ENCODE measurements at places on chromosomes 5 and 9. TPM values are rescaled to one million over a fixed set of nuclear protein-coding genes. Genes with fewer than 3 reads are reported as not detected.
A peak's percentile ranks its signal among the peaks of the same experiment; 100 is the strongest.

Gene AQP3
- 2.8 TPM for total RNA-seq

Gene STPG3
- not detected for total RNA-seq

Gene INSL4
- not detected for total RNA-seq

Gene ESM1
- total RNA-seq: 0.40 TPM

Gene C5orf58
- total RNA-seq: not detected

Gene IRX4
- total RNA-seq: not detected

DNA sequence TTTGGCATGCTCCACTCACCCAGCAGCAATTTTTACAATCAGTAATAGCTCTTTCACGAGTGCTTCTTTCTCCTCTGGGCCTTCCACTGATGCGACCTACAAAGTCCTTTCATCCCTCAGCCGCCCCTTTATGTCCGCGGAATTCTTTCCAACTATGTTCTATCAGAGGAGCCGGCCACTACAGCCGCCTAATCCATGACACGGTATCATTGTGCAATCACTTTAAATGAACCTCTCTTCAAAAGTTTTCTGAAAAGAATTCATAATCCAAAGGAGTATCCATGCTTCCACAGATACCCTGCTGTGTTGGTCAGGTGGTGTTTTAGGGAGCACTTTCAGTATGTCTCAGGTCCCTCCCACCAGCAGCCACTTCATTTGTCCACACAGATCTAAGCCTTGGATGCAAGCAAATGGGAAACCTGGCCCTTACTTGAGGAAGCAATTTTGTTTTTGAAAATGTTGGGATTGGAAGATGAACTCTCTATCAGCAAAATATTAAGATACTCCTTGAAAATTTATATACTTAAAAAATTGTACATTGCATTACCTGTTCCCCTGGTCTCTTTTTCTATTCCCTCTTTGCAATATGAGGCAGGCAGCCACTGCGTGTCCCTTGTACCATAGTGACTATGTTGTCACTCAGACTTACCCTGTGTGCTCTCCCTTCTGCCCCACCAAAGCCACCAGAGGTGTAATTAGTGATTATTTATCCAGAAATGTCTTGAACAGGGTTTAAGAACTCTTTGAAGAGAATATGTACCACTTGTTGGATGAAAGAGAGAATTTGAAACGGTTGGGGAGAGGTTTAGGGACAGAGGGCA lies 12.9 kb upstream of the MEF2C start:
- DNase-seq: no peak

- no peak for DNase-seq
Measured at GRCh38 chr5:171363846-171364245, 23.8 kb upstream of the NPM1 start.

DNA sequence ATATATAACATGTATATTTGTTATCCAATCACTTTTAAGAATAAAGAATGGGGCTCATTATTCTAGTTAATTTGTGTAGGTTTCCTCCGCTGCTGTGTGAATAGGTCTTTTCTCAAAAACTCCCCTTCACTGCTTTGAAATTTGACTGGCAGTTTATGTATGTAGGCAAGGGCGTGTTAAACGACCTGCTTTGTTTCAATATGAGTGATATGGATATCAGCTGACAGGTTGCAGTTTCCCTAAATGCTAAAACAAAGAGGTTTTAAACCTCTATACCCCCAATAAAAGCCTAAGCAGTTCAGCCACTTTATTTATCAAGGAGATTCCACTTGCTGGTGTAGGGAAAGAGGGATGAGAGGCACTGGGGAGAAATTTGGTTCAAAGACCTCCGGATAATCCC lies 159.6 kb downstream of the TMEM167A start:
- no peak for DNase-seq

GRCh38 chr5:161745392-161745791 lies 59.9 kb downstream of the GABRA6 start:
- no peak for DNase-seq

DNA sequence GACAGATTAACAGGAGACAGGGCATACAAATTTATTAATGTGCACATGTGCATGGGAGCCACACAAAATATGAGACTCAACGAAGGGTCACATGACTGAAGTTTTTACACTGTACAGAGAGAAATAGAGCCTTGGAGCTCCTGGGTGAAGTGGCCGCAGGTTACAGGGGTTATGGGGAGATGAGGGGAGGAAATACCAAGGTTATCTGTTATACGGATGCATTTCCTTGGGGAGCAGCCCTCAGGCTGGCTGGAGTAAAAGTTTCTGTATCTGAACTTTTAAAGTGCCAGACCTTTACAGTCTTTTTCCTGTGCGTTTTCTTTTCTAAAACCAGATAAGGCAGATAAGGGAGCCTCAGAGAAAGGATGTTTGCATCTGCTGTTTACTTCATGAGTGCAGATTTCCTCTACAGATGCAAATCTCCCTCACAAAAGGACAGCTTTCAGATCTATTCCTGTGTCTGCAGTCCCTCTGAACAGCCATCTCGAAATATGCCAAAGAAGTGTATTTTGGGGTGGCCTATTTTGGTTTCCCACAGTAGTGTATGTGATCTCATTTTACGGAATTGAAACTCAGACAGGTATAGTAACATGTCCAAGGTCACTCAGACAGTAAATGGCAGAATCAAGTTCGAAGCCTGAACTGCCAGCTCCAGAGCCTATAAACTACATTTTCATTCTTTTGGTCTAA lies 139.3 kb upstream of the FBXL17 start:
- DNase-seq: no peak

- DNase-seq: no peak
Measured at GRCh38 chr5:130724658-130725057, 440.4 kb downstream of the HINT1 start.

- DNase-seq: no peak
Measured at GRCh38 chr9:3074247-3074646, 230.4 kb upstream of the PUM3 start.

DNA sequence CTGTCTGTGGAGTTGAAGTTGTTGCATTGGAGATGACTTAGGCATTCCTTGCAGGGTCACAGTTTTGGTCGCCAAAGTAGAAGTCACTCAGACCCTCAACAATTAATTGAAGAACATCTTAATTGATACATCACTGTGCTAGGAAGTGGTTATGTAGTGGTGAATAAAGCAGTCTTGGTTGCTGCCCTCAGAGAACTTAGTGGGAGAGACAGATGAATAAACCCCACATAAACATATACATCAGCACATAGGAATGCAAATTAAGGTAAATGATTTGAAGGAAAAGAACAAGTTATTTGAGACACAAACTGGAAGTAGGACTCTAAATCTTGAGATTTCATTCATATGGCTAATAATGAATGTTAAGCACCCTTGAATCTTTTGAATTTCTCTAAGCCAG lies 25.7 kb downstream of the FAM174A start:
- no peak for DNase-seq

- peak; percentile 60 for DNase-seq
Measured at GRCh38 chr5:59188419-59189225, 605.7 kb downstream of the RAB3C start.

GRCh38 chr9:99605016-99605743 lies 216.5 kb upstream of the NR4A3 start:
- DNase-seq: no peak

GRCh38 chr9:35731415-35732184 lies 395 bp downstream of the TLN1 start:
- DNase-seq: no peak

- DNase-seq: no peak
Measured at GRCh38 chr9:136754626-136755301, 3.3 kb downstream of the LCN8 start.

Data from thyroid gland (tissue), 4 donors.